ENCODE measurements at places on chromosomes 1 and 21.

- DNase-seq = no peak
Observed at GRCh38 chr1:1915911-1916840, 1.1 kb downstream of the CALML6 start.

DNA sequence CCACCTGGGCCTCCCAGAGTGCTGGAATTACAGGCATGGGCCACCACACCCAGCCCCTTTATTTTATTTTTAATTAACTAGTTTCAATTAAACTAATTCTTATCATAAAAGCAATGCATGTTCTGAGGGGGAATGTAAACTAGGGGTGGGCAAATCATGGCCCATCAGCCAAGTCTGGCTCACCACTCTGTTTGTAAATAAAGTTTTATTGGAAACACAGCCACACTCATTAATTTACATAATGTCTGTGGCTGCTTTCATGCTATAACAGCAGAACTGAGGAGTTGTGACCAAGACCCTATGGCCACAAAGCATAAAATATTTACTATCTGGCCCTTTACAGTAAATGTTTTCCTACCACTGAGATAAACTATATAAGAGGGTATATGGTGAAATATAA is 28.7 kb upstream of the IPO9 start:
- no peak for DNase-seq

DNA sequence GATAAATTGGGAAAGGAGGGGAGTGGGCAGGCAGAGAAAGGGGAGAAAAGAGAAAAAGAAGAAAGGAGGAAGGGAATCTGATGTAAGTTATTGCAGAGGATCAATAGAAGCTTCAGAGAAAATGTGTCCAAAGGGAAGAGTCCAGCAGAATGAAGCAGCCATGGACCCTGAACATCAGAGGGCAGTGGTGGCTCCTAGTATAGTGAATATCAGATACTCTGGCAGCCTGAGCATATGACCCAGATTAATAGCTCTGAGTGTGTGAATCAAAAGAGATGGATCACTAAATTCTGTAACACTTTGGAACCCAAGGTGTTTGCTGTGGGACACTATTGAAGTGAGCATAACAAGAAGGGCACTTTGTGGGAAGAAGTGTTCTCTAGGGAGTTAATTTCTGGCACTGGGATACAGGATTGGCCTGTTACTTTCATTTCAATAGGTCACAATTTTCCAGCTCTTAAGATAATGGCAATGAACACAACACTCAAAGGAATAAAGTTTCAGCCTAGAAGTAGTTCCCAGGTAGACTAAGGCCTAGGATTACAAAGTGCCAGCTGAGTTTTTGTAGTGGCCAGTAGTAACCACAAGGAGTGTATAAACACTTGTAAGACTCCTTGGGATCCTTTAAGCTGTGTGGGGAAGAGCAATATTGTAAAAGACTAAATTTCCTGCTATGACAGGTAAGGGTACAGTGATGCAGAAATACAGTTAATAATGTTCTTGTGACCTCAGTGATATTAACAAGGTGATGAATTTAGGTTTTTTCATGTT is 164.5 kb upstream of the BEND5 start:
- no peak for DNase-seq

- DNase-seq = no peak
Observed at GRCh38 chr1:210739627-210740026, 394.3 kb downstream of the KCNH1 start.

GRCh38 chr1:93707956-93708355 is 26.3 kb upstream of the BCAR3 start:
- DNase-seq = no peak

DNA sequence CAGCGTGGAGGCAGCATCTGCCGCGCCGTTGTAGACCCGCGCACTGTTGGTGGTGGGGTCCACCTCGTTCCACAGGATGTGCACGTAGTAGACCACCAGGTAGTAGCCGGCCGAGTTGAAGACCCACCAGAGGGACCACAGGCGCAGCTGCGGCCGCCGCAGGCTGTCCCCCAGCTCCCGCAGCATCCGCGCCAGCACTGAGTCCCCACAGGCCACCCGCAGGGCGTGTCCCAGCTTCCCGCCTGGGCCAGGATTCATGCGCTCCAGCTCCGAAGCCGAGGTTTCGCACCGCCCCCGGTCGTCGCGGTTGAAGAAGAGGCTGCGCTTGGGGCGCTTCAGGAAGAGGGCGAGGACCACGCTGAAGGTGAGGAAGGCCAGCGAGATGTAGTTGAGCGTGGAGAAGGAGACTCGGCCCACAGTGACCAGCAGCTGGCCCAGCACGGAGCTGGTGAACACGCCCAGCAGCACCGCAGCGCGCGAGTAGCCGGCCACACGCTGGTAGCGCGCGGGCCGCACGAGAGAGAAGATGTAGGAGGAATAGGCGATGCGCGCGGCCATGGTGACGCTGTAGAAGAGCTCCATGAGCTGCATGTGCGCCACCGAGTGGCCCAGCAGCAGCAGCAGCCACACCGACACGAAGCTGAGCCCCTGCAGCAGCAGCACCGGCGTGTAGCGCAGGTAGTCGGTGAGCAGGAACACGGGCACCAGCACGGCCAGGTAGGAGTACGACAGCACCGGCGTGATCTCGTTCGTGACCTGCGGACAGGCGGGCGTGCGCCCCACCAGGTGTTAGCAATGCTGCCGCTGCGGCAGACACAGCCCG is 10.6 kb downstream of the SLC19A1 start:
- DNase-seq = no peak

DNA sequence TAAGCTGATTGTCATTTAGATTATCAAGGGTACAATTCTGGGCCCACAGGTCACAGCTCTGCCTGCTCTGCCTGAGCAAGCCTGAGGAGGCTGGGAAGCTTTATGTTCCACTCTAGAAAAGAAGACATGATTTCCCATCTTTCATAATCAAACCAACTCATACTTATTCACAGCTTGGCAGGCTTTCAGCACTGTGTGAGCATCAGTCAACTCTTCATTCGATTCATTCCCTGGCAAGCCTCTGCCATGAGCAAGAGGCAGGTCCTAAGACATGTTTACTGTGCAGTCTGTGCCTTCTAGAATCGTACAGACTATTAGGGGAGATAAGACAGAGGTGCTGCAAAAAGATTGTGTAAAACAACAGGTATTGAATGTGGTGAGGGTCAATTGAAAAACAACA is 24.5 kb upstream of the KIRREL1 start:
- no peak for DNase-seq

DNA sequence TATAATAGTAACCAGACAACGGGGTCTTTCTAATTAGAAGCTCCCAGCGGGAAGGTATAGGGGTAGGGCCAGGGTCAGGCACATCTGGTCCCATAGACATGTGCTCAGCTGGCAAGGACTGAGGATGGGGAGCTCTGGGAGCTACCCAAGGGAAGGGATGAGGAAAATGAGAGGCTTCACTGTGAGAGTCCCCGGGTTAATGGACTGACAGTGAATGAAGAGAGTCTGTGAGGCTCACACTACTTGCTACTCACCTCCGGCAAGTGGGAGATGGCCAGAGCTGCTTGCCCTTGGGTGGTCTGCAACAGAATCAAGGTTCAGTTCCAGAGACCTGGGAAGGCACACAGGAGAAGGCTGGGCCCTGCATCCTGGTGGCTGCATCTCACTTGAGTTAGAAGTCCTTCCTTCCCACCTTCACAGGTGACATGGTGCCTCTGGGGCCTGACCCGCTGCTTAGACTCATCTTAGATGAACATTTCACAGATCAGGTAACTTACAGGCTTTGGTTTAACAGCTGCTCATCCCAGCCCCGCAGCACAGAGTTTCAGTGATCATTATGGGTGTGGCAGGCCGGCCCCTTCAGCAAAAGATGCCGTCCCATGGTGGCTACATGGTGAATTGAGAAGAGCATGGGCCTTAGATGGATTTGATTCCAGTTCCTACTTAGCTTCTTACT is 31.7 kb downstream of the EIF2D start:
- no peak for DNase-seq

DNA sequence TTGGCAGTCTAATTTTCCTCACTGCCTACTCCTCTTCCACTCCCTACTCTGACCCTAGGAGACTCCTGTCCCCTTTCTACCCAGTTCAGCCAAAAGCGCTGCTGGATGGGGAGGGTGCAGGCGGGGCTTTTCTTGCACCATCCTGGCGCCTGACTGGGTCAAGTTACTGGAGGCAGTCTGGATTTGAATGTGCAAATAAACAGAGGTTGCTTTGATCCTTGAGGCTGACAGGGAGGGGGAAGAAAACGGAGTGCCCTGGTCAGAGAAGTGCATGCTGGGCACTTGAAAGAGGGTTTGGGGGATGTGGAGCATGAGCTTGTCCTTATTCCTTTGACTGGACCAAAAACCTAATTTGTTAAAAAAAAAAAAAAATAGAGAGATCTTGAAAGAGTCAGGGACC is 76.8 kb upstream of the SOX13 start:
- no peak for DNase-seq

DNA sequence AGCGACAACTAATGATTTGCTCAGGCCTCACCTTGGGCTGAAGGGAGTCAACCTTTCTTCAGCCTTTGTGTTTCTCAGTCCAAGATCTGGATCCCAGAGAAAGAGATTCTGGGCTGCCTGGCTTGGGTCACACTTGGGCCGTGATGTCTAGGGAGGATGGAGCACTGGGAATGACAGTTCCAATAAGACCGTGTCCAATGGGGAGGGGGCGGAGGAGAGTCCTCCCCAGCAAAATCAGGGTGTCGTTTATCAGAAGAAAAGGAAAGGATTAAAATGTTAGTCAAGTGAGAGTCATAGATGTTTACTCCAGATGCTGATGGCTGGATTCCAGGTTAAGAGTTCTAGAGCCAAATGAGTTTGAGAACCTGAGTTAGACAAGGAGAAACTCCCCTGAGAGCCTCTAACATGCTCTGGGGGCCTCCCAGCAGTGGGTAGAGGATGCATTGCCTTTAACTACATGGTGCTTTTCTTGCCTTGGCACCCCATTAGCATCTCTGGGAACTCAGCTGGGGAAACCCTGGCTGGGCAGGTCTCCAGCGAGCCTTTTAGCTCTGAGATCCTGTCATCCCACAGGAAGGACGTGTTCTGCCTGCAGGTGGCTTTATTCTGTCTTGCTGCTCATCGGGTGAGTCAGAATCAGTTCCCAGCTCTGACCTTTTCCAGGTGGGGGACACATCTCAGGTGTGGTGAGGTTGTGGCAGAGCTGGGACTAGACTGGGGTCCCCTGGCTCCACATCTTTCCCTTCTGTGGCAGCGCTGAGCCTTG is 22.2 kb downstream of the NIPAL3 start:
- DNase-seq = no peak

GRCh38 chr1:223776826-223777454 is 64.6 kb downstream of the CAPN2 start:
- no peak for DNase-seq

DNA sequence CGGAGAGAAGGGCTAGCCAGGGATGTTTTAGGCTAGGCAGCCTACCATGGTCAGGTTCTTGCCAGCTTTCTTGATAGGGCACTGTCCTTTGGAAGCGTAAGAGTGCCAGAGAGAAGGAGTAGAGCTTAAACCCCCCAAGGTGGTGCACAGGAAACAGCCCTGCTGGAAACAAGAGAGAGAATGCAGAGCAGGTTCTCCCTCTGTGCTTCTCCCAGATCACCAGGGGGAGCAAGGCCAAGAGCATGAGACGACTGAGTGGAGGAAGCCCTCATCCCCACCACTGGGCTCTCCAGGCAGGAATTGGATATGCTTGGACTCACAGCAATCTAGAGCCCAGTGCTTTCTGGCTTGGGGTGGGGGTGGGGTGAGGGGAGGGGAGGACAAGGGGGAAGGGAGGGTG is 49.8 kb downstream of the ATP2B4 start:
- DNase-seq = no peak

DNA sequence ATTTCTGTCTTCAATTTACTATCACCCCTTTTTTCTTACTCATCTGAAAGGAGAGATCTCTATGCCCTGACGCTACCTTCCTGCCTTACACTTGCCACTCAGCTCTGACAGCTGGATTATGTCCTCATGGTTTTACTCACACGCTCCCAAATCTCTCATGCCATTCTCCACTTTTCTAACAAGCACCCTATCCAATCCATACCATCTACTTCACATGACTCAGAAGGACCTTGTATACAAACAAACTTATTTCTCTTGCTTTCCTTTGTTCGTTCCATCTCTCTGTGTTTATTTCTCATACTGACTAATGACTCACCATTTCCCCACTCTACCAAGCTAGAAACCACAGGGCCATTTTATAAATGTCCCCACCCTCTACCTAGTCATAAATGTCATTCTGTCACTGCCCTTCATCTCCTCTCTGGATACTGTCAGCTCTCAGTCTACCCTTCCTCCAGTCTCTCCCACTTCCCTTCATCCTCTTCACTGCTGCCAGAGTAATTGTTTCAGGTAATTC is 87.3 kb downstream of the USP24 start:
- no peak for DNase-seq

DNA sequence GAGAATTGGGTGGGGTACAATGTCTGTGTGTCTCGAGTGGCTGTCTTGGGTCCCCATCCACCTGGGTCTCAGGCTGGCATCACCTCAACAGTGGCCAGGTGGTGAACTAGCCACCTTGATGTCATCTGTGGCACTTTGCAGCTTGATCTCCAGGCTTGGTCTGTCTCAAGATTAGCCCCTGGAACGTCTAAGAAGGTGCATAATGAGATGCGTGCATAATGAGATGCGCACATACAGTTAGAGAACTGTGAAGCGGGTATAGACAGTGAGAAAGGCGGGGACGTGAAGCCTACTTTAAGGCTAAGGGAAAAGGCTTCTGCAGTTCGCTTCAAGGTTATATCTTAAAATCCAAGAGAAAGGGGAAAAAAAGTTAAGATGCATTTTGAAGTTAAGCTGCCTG is 98.7 kb downstream of the WDR4 start:
- DNase-seq = no peak

DNA sequence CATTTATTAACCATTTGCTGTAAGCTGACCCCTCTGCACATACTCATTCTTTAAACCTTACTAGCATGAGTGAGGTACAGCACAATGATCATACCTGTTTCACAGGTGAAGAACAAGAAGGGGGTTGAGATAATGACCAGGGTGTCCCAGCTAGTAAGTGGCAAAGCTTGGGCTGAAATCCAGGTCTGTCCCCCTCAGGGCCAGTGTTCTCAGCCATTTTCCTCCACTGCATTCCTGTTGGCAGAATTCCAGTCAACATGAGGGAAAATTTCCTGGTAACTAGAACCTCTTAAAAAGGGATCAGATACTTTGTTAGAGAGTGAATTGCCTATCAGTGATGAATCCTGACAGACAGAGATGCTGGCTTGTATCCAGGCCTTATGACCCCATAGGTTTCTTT is 48.1 kb downstream of the SPATA46 start:
- no peak for DNase-seq
